ENCODE measurements at places on chromosomes 16 and 17.

DNA sequence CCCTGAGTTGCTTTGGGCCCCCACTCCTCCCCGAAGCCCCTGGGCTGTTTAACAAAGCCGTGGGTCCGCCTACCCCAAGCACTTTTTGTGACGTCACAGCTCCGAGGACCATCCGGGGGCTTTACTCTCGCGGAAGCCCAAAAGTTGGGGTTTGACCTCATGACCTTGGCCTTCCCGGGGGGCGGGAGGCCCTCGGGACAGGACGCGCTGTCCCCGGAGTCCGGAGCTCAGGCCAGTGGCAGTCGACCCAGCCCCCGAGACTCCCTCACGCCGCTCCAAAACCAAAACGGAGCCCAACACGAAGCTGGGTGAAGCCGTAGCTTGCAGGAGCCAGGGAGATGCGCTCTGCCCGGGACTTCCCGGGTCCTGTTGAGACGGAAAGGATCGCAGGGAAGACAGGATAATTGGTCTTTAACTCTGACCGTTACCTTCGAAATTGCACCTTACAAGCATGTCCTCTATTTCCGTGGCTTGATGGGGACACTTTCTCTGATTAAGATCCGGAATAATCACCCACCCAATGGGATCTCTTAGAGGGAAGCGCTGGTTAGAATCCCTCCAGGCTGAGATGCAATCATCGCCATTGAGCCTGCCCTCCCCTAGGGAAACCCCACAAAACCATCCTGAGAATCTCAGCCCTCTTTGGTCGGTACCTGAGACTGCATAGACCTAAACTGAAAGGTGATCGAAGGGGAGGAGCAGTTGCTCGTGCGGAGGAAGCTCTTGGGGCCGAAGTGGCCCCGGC lies 4.9 kb upstream of the SOX9 start:
- DNase-seq, result no peak

DNA sequence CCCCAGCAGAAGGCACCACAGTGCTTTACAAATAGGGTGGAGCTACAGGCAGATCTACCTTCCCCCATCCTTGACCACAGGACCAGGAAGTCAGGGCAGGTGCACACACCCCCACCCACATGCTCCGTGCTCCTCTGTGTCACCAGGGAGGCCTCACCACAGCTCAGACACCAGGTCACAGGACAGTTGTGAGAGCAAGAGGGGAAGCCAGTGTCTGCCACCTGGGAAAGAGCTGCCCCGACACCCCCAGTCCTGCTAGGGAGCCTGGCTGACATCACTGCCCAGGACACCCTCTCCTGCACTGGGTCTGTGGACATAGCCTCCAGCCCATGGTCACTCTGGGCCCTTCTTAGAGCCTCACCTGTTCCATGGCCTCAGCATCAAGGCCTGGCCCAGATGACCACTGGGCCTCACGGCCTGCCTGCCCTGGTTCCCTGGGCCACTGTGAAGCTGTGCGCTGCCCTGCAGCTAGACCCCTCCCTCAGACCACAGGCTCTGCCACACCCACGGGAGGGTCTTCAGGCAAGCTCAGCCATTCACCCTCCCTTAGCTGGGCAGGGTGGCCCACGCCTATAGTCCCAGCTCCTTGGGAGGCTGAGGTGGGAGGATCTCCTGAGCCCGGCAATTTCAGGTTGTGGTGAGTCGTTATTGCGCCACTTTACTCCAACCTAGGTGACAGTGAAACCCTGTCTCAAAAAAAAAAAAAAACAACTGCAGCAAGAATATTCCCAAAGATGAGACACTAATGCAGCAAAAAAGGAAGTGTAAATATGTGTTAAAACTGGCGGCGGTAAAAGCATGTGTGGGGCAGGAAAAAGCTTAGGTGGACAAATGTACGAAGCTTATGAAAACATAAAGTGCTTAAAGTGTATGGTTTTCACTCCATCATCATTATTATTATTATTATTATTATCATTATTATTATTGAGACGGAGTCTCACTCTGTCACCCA lies 14.2 kb downstream of the POLR3K start:
- peak; percentile 59 for DNase-seq

- no peak for DNase-seq
Observed at GRCh38 chr16:50188619-50189136, 35.6 kb downstream of the TENT4B start.

- no peak for DNase-seq
Observed at GRCh38 chr16:749010-749409, 8.2 kb upstream of the CIAO3 start.

DNA sequence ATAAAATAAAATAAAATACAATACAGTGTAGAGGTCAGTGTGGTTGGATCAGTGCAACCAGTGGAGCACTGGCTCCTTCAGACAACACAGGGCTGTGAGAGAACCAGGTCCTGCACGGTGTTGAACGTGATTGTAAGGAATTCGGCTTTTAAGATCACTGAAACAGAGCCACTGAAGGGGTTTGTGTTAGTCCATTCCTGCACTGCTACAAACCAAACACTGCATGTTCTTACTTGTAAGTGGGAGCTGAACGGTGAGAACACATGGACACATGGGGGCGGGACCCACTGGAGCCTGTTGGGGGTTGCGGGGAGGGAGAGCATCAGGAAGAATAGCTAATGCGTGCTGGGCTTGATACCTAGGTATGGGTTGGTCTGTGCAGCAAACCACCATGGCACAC lies 193.2 kb upstream of the AXIN2 start:
- DNase-seq, result no peak

- DNase-seq, result no peak
Observed at GRCh38 chr16:26334218-26335111, 642.7 kb downstream of the HS3ST4 start.

GRCh38 chr17:38743556-38744171 lies 4.5 kb downstream of the PCGF2 start:
- no peak for DNase-seq

- no peak for DNase-seq
Observed at GRCh38 chr16:29645694-29646187, 17.3 kb upstream of the SPN start.

DNA sequence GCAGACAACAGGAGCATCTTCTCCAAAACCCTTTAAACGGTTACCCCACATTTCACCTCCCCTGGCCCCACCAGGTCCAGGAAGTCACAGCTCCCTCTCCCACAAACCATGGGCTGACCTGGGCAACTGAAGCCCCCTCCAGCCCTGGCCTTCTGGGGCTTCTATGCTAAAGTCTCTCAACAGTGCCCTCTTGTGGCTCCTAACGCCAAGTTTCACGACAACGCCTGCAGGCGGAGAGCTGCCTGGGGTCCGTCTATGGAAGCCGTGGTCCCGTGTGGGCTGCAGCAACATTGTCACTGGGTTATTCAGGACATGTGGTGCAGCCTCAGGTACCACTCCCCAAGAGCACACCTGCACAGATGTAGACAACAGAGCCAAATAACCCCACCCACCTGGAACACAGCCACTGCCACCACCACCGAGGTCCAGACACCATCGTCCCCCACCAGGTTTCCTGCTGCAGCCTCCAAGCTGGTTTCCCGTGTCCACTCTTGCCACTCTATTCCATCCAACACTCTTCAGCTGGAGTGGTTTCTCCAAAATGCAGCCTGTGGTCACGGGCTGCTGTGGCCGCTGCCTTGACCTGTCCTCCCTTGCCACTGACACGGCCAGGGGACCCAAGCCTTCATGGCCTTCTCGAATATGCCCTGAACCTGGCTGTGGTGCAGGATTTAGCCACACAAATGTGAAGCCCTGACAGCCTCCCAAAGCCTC lies 19.1 kb downstream of the C16orf95 start:
- DNase-seq, result peak; percentile 66

DNA sequence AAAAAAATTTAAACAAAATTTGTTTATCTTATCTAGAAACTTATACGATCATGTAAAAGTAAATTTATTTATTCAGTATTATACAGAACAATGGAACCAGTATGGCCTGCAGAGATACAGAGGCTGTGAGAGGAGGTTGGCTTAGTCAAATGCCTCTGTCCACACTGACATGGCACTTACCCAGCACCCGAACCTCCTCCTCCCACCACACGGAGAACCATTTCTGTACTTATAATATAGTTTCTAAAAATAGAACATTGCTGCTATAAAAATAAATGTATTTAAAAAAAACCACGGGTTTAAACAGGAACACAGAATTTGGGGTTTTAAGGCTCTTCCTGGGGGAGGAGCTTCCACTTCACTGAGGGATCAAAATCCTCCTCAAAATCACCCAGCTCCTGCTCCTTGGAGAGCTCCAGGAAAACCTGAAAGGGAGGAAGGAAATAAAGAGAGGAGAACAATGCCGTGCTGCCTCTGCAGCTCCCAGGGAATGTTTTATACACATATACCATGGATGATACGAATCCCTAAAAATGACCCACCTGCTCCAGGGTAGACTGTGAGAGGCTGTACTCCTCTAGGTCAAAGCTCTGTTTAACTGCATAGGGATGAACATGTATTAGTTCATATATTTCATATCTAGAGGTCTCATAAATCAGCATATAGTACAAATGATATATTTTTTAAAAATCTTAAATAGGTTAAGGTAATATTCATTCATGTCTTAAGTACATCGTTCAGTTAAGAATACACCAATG lies 87.3 kb downstream of the ABCA8 start:
- DNase-seq, result no peak

GRCh38 chr16:30585022-30585399 lies 486 bp downstream of the ZNF785 start:
- DNase-seq, result no peak

All from stimulated activated CD8-positive, alpha-beta memory T cell treated with anti-CD3 and anti-CD28 coated beads, Interleukin-4, amount 100 ng/mL, for 48 hours (primary cell).